ENCODE measurements at places on chromosomes 2 and 18.

- DNase-seq = no peak
Observed at GRCh38 chr2:181812106-181812743, 79.3 kb upstream of the ITPRID2 start.

GRCh38 chr18:421247-422155, 79.0 kb downstream of the COLEC12 start:
- DNase-seq = peak; percentile 66

- no peak for DNase-seq
Observed at GRCh38 chr2:230601510-230601909, 111.1 kb upstream of the CAB39 start.

GRCh38 chr2:26820932-26821331, 27.0 kb upstream of the DPYSL5 start:
- DNase-seq = no peak

- no peak for DNase-seq
Observed at GRCh38 chr18:45109271-45109670, 428.6 kb downstream of the SETBP1 start.

GRCh38 chr2:96195410-96196066, 13.1 kb downstream of the STARD7 start:
- DNase-seq = no peak

DNA sequence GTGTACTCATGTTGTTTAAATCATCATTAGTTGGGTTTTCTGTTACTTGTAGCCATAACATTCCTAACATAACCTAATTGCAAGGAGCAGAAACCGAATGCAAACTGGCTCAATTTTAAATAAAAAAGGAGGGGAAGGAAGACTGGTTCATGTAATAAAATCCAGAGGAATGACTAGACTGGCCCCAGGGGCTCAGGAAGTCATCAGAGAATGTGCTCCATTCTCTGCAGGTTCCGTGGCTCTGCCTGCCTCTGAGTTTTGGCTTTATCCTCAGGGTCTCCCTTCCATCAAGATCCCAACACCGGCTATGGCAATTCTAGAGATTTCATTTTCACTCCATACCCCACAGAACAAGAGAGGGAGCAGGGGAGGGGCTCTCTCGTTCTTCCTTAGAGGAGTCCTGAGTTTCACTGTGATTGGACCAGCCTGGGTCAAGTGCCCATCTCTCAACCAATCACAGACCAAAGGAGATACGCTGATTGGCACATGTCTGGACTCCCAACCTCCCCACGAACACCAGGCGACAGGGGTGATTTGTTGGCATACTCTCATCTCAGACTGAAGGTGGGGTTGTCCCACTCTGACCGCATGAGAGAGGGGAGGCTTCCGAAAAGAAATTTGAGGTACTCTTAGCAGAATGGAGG, 64.8 kb downstream of the NPPC start:
- DNase-seq = no peak

DNA sequence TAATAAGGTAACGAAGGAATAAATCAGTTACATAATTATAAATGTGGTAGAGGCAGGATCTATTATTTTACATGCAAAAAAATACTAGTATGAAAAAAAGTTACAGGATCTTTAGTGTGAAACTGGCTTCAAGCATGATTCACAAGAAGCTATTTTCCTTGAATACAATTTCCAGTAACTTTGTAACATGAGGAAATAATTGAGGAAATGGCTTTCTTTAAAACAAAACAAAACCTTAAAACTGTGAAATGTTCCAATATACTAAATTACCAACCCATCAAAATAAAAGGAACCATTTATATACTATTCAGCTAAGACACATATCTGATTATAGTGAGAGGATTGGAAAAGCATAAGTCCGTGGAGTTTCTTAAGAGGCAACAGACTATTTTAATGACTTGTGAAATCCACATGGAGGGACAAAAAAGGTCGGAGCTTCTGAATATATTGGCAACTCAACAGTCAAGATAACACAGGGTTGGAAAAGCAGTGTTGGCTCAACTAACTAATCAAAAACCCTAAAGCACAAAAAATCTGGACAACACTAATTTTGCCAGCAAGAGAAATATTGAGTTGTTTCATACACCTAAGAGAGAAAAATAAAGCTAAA, 10.6 kb downstream of the IRS1 start:
- no peak for DNase-seq

DNA sequence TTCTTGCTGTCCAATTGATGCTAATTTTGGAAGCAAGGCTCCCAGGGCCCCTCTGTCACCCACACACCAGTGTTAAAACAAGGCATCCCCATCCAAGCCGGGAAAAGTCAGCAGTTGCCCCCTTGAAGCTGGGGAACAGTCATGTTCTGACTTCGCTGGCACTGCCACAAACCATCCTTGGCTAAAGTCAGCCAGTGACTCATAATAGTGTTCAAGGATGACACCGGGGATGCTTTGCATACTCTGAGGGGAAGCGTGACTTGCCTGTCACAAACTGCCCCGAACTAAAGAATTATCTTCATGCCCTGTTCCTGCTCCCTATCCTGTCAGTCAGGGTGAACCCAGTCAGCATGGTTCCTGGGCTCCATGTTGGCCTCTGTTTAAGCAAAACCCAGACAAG, 37.0 kb downstream of the TGFA start:
- DNase-seq = no peak

- no peak for DNase-seq
Observed at GRCh38 chr2:25936889-25937545, 45.3 kb downstream of the KIF3C start.

DNA sequence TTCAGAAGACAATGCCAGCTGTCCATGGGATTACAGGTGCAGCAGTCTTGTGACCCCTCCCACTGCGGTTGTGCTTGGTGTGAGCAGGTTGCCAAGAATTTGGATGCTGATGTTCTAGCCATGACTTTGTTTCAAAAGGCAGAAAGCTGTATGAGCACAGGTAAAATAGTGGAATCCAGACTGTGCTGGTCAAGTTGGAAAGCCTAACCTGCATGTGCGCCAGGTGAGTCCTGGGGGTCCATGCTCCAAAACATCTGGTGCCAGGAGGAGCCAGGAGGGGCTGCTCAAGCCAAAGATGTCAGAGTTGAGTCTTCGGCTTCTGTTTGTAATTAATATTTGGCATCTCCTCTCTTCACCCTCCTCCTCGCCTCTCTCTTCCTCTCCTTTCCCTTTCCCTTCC, 330.1 kb downstream of the MYCN start:
- DNase-seq = no peak

DNA sequence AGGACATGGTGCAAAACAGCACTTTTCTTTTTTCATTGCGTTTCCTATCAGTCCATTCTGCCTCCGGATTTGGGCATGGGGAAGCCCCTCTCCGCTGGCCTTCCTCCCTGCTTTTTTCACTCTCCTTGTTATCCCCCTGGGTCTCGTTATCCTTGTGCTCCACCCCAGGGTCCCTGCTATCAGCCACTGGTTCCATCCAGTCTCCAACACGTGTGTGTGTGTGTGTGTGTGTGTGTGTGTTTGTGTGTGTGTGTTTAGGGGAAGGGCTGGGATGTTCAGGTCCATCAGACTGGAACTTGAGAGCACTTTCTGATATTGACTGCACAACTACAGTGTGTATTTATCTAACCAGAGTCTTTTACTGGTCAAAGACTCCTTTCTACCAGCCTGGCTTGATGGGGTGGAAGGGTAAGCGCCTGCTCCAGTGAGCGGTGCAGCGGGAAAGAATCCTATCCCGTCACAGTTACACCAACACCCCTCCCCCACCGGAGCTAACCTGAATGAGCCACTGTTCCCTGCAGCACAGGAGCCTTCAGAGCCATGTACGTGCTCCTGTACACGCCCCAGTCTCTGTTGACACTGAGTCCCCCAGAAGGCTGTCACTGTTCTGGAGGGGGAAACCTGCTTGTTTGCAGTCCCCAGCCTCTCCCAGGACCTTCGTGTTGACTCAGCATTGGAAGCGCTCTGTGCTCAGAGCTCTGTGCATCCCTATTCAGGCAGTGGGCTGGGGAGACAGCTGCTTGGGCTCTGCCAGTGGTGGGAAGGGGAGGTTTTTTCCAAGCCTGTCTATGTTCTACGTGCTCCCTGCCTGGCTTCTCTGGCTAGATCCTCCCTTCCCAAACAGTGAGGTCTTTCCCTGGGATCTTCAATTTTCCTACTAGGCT, 4.6 kb downstream of the INHA start:
- peak; percentile 75 for DNase-seq

DNA sequence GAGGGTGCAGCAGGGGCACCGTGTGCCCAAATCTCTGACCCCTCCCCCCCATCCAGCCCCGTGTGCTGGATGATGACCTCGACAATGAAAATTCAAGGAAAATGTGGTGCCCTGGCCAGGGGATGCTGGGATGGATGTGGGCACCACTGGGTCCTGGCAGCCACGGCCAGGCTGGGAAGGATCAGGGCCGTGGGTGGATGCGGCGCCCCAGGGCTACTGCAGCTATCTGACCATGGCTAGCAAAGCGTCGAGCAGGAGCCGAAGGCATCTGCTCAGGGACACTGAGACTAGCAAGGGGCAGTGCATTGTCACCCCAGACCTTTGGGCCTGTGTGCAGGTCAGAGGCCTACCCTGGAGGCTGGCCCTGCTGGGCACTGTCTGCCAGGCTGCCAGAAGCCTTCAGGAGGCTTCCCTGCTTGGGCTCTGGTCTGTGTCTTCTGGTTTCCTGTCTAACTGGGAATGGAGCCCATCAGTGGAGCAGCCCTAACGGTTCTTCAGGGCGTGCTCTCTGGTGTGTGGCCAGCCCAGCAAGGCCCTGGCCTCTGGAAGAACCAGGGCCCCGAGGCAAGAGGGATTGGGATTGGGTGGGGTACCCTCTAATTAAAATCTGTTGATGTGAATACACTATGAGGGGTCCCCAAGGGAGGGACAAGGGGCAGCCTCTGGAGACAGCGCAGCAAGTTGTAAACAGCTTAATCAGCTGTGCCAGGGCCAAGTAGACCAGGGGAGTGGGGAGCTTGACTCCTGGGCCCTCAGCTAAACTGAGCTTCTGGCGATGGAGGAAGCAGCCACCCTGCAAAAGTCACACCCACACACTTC, 98.0 kb downstream of the STPG4 start:
- DNase-seq = no peak

DNA sequence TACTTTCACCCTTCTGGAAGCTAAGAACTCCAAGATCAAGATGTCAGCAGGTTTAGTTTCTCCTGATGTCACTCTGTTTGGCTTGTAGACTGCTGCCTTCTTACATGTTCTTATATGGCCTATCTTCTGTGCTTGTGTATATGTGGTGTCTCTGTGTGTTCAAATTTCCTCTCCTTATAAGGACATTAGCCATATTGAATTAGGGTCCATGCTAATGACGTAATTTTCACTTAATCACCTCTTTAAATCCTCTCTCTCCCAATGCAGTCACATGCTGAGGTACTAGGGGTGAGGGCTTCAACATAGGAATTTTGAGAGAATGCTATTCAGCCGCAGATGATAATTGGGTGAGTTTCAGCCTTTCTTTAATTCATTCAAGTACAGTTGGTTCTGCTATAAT, 458.3 kb upstream of the SYT4 start:
- DNase-seq = no peak

- DNase-seq = no peak
Observed at GRCh38 chr18:55430026-55430425, 158.0 kb downstream of the TCF4 start.

- no peak for DNase-seq
Observed at GRCh38 chr2:237214963-237215362, 129.3 kb downstream of the COPS8 start.

DNA sequence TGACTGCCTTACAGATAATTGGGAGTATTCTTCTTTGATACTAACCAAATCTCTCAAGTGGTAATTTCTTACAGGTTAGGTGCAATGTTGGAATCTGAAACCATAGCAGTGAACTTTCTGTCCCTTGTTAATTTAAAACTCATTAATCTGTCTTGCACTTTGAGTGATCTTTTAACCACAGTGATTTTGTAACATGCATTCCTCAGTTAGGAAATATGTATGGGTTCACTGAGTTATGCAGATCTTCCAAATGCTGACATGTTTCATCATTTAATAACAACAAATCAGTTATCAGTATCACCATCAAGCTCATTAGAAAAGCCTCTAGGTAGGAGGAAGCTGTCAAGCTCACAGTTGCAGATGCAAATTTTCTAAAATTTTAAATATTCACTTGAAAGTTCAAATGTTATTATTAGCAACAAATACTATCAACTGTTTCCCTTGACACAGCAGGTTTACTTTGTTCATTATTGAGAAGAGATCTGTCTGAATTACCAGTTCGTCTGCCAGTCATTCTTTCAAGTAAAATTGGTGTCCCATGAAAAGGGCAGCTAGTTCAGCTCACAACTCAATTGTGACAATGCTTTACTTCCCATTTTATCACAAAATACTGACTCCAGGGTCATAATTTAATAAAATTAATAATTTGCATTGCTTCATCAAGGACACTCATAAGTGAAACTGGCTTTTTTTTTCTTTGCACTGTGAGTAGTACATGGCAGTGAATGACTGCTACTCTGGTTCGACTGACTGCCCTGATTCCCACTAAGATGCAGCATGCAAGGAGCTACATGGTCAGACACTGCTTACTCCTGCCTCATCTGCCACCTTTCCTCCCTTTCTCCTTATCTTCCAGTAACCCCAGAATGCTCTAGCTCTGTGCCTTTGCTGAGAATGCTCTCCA, 31.6 kb downstream of the SUCLG1 start:
- no peak for DNase-seq

GRCh38 chr2:238306672-238306998, 13.7 kb upstream of the TRAF3IP1 start:
- no peak for DNase-seq

DNA sequence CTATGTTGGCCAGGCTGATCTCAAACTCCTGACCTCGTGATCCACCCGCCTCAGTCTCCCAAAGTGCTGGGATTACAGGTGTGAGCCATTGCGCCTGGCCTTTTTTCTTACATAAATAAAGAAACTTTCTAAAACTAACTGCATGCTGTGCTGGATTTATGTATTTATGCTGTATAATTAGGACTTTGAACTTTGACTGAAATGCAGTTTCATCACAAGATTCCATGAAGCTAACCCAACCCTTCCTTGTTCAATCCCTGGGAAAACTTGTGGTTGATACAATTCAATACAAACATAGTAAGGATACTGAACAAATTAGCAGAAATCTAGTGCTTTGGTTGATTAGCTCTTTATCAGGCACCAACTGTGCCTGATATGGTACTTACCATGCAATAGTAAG, 20.9 kb upstream of the SLC35F5 start:
- DNase-seq = no peak

DNA sequence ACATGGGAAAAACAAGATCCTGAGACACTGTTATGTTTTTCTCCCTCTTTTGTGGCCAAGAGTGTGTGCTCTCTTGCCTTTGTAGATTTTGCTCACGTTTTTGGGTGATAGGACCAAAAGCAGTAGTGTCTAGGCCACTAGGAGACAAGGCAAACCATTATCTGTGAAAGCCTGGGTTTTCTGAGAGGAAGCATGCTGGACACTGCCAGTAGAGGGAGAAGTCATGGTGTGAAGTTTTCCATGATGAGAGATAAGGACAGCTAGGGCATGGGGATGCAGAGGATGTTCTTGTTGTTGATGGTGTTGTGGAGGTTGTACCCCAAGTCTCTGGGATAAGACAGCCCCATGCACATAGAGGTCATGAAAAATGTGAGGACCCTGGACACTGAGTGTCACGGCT, 285.3 kb downstream of the SOX11 start:
- peak; percentile 26 for DNase-seq

- DNase-seq = peak; percentile 70
Observed at GRCh38 chr2:48600204-48600813, 17.3 kb upstream of the GTF2A1L start.
